EL (cell line): ENCODE measurements at places on chromosomes 12 and 14.
A peak's percentile ranks its signal among the peaks of the same experiment; 100 is the strongest.

GRCh38 chr12:50660425-50660822 lies 103.5 kb upstream of the ATF1 start:
- DNase-seq: no peak

GRCh38 chr12:16118586-16118985 lies 158.9 kb downstream of the SLC15A5 start:
- DNase-seq: no peak

- peak; percentile 38 for DNase-seq
These were observed 24.8 kb upstream of the LGALS3 start for GRCh38 chr14:55103971-55104954.

GRCh38 chr12:117101953-117102799 lies 3.0 kb upstream of the TESC start:
- DNase-seq: no peak

DNA sequence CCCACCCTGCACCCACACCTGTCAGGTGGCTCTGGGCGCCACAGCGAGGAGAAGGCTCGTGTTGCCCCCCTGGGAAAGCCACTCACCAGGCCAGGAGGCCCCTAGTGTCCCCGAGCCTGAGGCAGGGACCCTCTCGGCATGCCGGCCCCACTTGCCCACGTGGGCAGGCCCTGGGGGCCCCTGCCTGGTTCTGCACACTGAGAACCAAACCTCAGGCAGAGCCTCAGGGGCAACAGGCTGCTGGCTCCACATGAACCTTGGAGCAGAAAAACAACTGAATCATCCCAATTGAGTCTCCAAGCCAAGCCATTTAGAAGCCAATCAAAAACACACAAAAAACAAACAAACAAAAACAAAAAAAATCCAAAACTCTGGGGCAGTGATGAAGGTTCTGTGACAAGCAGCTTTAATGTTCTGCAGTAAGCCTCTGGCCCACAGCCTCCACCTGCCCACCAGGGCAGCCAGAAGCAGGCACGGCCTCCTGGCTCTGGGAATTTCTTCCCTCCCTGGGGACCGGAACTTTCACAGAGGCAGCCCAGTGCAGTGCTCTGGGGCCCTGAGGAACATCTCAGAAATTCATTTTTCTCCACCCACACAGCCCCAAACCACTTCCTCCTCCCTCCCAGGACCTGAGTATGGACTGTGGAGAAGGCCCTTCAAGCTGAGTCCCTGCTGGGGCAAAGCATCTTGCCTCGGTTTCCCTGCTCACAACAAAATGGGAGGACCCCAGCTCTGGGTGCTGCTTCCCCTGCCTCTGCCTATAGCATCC lies 90.2 kb downstream of the CHGA start:
- peak; percentile 76 for DNase-seq

DNA sequence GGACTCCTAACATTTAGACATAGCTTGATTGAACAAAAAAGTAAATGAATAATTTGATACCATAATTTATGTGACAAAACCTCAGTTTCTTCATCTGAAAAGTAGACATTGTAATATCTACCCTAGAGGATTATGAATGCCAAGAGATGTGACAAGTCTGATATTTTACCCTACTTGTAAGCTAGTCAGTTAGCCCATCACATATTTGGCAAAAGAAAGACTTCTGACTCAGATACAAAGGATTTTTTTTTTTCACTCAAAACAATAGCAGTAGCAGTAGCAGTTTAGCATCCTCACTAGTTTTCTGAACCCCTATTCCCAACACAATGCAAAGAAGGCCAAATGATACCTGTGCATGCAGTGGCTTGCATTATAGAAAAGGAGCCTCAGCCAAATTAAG lies 377.3 kb upstream of the E2F7 start:
- no peak for DNase-seq

- DNase-seq: no peak
These were observed 597.9 kb downstream of the VRK1 start for GRCh38 chr14:97395068-97395467.

DNA sequence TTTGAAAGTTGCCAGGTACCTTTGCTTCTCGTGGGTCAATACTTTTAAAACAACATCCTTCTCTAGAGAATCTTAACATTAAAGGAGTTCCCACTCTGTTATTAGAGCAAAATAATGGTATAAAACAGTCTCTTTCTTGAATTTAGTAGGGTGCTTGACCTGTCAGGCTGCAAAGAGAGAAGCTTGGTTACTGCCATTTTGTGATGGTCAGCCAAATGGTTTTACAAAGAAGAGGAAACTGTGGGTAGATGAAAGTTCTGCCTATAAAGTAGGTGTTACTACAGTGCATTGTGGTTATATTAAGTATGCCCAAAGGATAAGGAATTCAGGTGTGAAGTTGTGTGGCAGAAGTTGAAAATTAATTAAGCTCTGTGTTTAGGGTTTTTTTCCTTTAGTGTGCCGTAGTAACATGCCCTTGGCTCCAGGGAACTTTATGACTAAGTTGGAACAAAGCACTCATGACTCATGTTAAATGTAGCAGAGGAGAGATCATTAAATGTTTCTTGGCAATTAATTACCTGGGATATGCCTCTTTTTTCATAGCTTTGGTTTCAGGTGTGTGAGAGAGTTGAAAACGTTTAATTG lies 354.0 kb upstream of the KITLG start:
- peak; percentile 43 for DNase-seq

DNA sequence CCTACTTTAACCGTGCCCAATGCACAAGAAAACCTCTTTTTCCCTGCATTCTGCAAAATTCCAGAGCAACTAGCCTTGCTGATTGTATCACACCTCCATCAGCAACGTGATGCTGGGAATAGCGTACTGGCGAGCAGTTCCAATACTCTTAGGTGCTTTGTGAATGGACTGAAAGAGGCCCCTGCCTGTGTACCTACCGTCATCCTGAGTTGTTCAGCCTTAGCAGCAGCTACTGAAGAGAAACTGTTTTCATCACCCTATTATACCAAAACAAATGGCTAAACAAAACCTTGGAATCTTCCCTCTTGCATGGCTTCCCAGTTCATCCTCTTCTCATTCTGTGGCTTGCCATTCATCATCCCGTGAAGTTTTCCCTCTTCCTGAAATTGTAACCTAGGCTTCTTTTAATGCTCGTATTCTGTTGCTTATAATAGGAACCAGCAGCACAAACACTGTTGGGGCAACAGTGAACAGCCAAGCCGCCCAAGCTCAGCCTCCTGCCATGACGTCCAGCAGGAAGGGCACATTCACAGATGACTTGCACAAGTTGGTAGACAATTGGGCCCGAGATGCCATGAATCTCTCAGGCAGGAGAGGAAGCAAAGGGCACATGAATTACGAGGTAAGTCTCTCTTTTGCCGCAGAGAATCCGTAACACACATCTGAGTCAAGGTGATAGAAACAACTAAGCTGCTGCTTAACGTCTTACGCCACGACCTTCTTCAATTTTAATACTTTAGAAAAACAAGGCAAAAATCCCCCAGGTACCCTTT lies 41.9 kb downstream of the RAD52 start:
- DNase-seq: no peak
